Sigmoid colon (tissue), 7 donors: ENCODE measurements at places on chromosomes 5 and 9. TPM values are rescaled to one million over a fixed set of nuclear protein-coding genes. Genes with fewer than 3 reads are reported as not detected.

Gene BAAT
- polyA plus RNA-seq = not detected

Gene LRRC19
- 13.8 TPM for polyA plus RNA-seq

Gene LARP1
- 68.2 TPM for polyA plus RNA-seq

DNA sequence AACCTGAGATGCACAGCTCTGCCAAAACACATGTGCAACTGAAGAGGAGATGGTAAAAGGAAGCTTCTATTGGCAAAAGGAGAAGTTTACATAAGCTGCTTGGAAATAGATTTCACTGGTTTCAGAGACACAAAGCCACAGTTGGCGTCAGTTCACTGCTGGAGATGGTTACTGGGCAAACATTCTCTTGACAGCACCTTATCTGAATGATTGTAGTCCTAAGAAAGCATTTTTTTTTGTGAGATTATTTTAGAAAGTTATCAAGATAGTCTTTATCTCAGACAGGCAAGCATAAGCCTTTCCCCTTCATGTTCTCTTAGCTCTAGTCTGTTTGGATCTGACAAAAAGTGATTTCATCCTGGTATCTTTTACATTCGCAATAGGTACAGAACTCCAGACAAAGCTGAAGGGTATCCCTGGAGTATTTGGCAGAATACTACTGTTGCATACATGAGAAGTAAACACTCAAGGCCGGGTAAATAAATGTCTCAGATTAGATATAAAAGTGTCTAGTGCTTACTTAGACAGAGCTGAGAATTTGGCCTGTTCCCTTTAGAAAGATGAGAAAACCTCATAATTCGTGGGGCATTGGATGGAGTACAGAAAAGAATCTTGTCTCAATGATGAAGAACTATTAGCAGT is 1668.0 kb upstream of the NUDT12 start:
- DNase-seq = no peak

DNA sequence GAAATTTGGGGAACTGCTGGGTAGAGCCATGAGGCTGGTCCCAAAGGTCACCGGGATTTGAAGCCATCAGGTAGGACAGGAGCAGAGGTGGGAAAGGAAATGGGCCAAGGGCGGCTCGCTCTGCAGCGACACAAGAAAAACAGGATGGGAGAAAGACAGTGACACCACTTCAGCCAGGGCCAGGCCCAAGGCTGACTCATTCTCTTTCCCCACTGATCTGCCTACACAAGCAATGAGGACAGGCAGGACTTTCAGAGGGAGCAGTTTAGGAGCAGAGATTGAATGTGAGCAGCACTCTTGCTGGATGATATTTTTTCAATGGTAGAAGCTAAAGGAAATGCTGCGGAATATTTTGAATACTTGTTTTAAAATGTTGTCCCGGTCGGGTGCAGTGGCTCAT is 3.5 kb downstream of the RUFY1 start:
- no peak for DNase-seq
